ENCODE measurements at places on chromosomes 13 and 19. TPM values are rescaled to one million over a fixed set of nuclear protein-coding genes. Genes with fewer than 3 reads are reported as not detected.

Gene ZNF681
- total RNA-seq = 11.5 TPM

Gene ERICH6B
- not detected for total RNA-seq

GRCh38 chr19:1039646-1040475 is at the start of gene ABCA7:
Gene ABCA7, plus strand, starts transcription at chr19:1040107. Its CDS starts 1,255 bp downstream, at chr19:1041362.
- H3K4me1 ChIP-seq = peaks cover 27% of the 10 kb centered on the region
- peak; percentile 99 for DNase-seq
- peak within 1 kb of the TSS; percentile 97 for H3K4me3 ChIP-seq
- H3K27me3 ChIP-seq = no peaks in the 10 kb centered on the region
- H3K27ac ChIP-seq = peak within 1 kb of the TSS; percentile 78

Gene RNF225
- 1.5 TPM for total RNA-seq

GRCh38 chr13:98509271-98510155 is 67.4 kb downstream of the STK24 start:
- no peak overlapping the region for H3K27ac ChIP-seq
- no peaks in the 10 kb centered on the region for H3K27me3 ChIP-seq
- H3K36me3 ChIP-seq = peaks cover 3% of the 10 kb centered on the region
- H3K4me3 ChIP-seq = no peak overlapping the region
- no peak for DNase-seq

DNA sequence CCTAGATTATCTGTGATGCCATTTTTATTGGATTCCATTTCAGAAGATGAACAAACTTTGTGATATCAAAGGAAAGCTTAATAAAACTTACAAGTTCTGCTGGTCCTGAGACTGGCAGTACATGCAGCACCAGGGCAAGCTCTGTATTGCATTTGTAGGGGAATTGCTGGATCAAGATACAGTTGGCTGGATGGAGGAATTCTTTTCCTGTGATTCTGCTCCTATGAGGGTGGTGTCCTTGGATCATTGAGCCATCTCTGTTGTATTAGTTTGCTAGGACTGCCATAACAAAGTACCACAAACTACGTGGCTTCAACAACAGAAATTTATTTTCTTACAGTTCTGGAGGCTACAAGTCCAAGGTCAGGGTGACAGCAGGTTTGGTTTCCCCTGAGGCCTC is 33.9 kb upstream of the CSNK1A1L start:
- DNase-seq = no peak
- no peaks in the 10 kb centered on the region for H3K27me3 ChIP-seq
- H3K27ac ChIP-seq = no peak overlapping the region
- no peaks in the 10 kb centered on the region for H3K36me3 ChIP-seq
- H3K4me3 ChIP-seq = no peak overlapping the region

DNA sequence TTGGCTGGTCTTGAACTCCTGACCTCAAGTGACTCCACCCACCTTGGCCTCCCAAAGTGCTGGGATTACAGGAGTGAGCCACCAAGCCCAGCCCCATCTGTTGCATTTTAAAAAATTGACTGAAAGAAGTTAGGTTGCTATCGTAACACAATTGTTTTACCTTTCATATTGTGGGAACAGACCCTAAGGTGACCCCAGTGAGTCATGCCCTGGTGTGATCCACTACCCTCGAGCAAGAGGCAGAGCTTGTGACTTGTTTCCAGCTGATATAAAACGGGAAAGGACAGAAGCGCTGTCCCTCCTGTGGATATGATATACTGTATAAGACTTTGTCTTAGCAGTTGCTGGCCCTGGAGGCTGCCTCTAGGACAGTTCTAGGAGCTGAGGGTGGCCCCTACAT is 308.6 kb downstream of the HS6ST3 start:
- no peak for DNase-seq
- H3K27ac ChIP-seq = no peak overlapping the region
- no peaks in the 10 kb centered on the region for H3K4me1 ChIP-seq
- H3K27me3 ChIP-seq = no peaks in the 10 kb centered on the region
- H3K4me3 ChIP-seq = no peak overlapping the region

- H3K27me3 ChIP-seq = peaks cover 2% of the 10 kb centered on the region
- H3K4me3 ChIP-seq = no peak overlapping the region
- H3K4me1 ChIP-seq = peaks cover 13% of the 10 kb centered on the region
- DNase-seq = no peak
- H3K27ac ChIP-seq = no peak overlapping the region
Observed at GRCh38 chr19:35316560-35316959, 12.4 kb upstream of the CD22 start.

Gene EHD2
- 0.30 TPM for total RNA-seq
